ENCODE measurements at places on chromosomes 12 and 14.
A peak's percentile ranks its signal among the peaks of the same experiment; 100 is the strongest.

- DNase-seq: no peak
These were observed 177.9 kb downstream of the APAF1 start for GRCh38 chr12:98823012-98823411.

DNA sequence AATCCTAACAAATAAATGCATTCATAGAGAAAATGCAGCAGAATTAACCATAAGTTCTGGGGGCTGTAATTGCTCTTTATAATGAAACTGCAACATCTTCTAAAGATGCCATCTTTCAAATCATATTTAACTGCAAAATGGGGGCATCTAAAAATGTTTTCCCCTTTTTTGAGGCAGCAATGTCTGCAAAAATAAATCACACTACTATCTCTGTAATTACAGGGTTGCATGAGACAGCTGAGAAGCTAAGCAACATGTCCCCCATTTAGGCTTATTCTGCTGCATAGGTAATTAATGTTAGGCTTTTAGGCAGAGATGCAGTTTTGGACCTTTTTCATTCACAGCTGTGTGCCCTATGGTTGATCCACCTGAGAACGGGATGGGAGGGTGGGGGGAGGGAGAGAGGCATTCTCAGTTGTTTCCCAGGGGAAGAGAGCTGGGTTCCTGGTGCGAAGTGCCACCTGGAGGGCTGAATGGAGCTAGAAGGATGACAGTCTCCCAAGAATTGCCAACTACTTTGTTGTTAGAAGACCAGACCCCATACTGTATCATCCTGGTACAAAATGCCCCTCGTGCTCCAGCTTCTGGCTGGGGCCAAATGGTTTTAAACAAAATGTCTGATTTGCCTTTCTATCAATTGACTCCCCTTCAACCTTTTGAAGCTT lies 154.2 kb downstream of the APAF1 start:
- DNase-seq: no peak

GRCh38 chr12:100138803-100139098 lies 3.9 kb downstream of the BLTP3B start:
- no peak for DNase-seq

DNA sequence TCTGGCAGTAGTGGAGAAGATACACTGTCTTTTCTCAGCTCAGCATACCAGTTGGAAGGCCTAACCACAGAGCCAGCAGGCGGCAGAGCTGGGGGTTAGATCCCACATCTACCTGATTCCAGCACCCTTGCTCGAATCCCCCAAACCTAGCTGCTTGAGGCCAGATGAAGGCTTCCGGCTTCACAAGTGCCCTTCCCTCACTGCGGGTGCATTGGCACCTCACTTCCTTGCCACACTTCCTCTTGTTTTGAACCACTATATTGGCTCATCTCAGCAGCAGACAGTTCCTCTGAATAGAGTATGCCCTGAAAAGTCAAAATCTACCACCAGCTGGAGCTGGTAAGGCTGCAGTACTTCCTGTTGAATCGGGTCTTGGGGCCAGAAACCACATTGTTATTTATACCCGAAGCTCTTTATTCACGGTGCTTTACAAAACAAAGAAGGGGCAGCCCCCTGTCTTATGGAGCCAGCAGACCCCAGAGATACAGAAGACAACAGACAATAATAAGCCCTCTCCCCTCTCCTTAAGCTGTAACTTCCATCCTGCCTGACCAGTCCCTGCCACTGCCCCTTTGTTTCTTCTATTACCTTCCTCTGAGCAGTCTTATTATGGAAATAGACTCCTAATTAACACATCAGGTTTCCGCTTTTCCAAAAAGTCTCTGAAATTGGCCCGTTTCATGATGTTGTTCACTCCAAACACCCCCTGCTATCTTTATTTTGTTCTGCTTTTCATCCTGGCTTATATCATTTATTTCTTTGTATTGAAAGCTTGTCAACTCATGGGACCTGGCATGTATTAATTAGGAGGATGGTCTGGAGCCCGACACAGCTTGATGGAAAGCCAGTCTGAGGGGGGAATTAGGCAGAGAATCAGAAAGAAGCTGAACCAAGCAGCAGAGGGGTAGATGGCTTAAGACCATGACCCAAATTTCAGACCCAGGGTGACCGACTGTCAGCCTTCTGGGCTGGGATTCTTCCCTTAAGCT lies 233.5 kb downstream of the EFCAB11 start:
- peak; percentile 75 for DNase-seq

GRCh38 chr14:61103541-61104339 lies 122.7 kb downstream of the SLC38A6 start:
- DNase-seq: peak; percentile 52

- DNase-seq: no peak
These were observed 27.6 kb upstream of the PHC1 start for GRCh38 chr12:8886502-8887284.

All from activated T-cell treated with anti-CD3 and anti-CD28 coated beads, Interleukin-2, amount 50 U/mL, for 48 hours (primary cell).